Caki2 (cell line): ENCODE measurements at places on chromosomes 7 and 10. TPM values are rescaled to one million over a fixed set of nuclear protein-coding genes. Genes with fewer than 3 reads are reported as not detected.

EFCAB10 gene
- total RNA-seq, result 1.4 and 2.3 TPM in 2 replicates

SRRM3 gene
- total RNA-seq, result 1.1 and 1.3 TPM in 2 replicates

LBX1 gene
- total RNA-seq, result not detected in 2 replicates

PRRT4 gene
- 0.91 TPM in 1 of 2 replicates, not detected in the other for total RNA-seq

LIPA gene
- 49.8 and 61.0 TPM in 2 replicates for total RNA-seq

ASB10 gene
- not detected in 2 replicates for total RNA-seq

OR6V1 gene
- not detected in 2 replicates for total RNA-seq

HOXA10 gene
- 22.1 and 31.5 TPM in 2 replicates for total RNA-seq

HABP2 gene
- 0.72 and 1.6 TPM in 2 replicates for total RNA-seq

EXOC6 gene
- 5.3 and 9.0 TPM in 2 replicates for total RNA-seq

NODAL gene
- total RNA-seq, result not detected in 2 replicates

COL17A1 gene
- 0.03 TPM in 1 of 2 replicates, not detected in the other for total RNA-seq

C10orf67 gene
- total RNA-seq, result 0.07 and 0.14 TPM in 2 replicates

MBLAC1 gene
- 0.52 and 2.5 TPM in 2 replicates for total RNA-seq

NOM1 gene
- 9.0 and 16.0 TPM in 2 replicates for total RNA-seq

ELFN1 gene
- not detected in 2 replicates for total RNA-seq

CNNM1 gene
- 3.6 and 5.2 TPM in 2 replicates for total RNA-seq

CPA2 gene
- total RNA-seq, result not detected in 2 replicates

TCF7L2 gene
- total RNA-seq, result 0.47 TPM in 1 of 2 replicates, not detected in the other

HDAC9 gene
- 19.5 and 21.5 TPM in 2 replicates for total RNA-seq

TRPV5 gene
- total RNA-seq, result not detected in 2 replicates

GIMAP5 gene
- total RNA-seq, result not detected in 2 replicates

CHAT gene
- total RNA-seq, result not detected in 2 replicates

MYH16 gene
- total RNA-seq, result 0.09 and 0.24 TPM in 2 replicates
